ENCODE measurements at places on chromosomes 7 and 10.

- DNase-seq = no peak
These were observed 1.9 kb downstream of the DHX32 start for GRCh38 chr10:125878957-125879835.

DNA sequence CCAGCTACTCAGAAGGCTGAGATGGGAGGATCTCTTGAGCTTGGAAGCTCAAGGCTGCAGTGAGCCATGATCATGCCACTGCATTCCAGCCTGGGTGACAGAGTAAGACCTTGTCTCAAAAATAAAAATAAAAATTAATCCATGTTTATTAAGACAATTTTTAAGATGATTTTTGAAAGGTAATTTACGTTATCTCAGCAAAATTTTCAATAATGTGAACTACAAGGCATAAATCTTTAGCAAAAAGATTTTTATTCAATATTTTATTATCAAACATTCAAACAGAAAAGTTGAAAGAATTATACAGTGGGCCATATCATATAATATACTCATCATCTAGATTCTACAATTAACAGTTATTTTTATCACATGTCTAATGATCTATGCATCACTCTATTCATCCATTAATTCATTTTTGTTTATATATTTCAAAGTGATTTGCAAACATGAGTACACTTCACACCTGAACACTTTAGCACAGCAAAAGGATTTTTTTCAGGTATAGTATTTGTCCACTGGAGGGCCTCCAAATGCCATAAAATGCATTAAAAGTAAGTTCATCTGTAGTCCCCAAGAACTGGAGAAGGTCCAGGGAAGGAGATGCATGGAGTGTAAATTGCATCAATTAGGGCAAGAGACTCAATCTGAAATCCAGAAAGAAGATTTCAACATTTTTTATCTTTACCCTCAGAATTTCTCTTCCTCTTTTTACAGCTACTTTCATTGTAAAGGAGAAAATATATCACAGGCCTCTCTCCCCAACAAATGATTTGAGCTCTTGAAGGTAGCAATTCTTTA is 38.6 kb upstream of the RSBN1L start:
- DNase-seq = no peak

DNA sequence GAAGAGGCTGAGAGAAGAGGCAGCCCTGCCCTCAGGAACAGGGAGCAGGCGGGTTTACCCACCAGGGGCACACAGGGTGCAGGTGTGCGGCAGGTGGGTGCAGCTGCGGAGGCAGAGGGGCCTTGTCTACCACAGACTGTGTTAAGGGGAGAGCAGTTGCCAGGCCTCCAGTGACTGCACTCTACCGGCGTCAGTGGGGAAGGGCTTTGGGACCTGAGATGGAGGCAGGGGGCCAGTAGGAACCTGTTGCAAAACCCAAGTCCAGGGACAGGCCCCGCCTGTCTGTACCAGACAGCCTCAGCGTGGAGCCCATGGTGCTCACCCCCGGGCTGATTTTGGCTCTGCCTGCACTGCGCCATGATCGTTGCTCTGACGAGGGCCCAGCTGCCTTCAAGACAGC is 507.6 kb upstream of the FOXK1 start:
- DNase-seq = no peak

- no peak for DNase-seq
These were observed 133.3 kb upstream of the LAMB4 start for GRCh38 chr7:108263425-108263824.

GRCh38 chr10:11789306-11789705 is 33.9 kb upstream of the PROSER2 start:
- DNase-seq = no peak

- no peak for DNase-seq
These were observed 4.4 kb upstream of the LRRN3 start for GRCh38 chr7:111086532-111086931.

DNA sequence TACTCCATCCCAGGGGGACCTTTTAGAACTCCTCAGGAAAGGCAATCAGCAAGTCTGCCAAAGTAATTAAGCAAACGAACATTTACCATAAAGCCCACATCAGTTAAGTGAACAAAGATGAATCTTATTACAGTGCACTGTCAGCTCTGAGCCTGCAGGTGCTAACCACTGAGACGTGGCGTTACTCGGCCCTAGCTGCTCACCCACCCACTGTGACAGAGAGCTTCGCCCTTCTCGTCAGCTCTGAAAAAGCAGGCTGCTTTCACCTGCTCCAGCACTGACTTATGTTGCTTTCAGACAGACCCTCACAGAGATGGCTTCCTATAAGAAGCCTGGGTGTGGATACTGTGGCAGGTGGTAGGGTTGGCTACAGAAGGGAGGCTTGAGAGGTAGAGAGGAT is 57.7 kb upstream of the KCNIP2 start:
- no peak for DNase-seq

- no peak for DNase-seq
These were observed 54.3 kb upstream of the WAC start for GRCh38 chr10:28478646-28479045.

DNA sequence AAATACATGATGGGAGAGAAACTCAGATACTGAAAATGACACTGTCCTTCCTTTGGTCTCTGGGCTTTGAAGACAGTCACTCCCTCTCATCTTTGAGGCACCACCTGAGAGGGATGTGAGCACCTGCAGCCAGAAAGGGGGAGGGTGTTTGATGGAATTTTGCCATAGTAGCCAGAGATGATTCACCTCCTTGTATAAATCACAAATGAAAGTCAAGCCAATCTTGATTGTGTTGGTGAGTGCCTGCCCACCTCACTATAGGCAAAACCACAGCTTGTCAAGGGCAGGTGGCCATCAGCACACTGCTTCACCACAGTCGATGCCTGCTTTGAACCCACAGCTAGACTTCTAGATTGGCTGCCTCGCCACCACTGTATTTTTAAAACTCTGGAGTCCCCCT is 48.2 kb downstream of the PON1 start:
- DNase-seq = no peak

DNA sequence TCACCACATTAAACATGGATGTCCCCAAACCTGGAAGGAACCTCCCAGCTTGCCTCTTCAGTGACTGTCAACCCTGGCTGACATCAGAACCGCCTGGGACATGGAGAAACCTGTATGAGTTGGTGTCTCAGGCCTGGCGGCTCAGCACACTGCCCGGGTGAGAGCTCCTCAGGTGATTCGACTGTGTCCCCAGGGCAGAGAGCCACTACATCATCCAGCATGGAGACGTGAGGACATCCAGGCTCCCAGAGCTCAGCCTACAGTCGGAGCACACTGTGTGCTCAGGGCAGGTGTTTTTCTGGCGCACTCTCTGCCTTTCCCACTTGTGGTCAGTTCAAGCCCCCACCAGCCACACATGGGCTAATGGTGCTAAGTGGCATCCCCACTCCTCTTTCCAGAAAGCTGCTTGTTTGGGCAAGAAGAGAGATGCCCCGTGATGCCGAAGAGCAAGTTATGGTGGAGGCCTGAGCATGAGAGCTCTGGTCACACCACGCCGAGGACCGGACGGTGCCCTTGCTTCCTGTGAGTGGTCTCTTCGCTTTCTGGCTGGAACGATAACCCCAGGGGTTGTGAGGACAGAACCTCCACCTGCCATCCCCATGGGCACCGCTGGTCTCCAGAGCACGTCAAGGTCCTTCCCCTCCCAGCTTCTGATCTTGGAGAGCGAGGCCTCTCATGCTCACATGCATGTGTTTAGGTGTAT is 38.5 kb downstream of the AMZ1 start:
- no peak for DNase-seq

- DNase-seq = no peak
These were observed 34.1 kb downstream of the GSDME start for GRCh38 chr7:24723178-24723530.

DNA sequence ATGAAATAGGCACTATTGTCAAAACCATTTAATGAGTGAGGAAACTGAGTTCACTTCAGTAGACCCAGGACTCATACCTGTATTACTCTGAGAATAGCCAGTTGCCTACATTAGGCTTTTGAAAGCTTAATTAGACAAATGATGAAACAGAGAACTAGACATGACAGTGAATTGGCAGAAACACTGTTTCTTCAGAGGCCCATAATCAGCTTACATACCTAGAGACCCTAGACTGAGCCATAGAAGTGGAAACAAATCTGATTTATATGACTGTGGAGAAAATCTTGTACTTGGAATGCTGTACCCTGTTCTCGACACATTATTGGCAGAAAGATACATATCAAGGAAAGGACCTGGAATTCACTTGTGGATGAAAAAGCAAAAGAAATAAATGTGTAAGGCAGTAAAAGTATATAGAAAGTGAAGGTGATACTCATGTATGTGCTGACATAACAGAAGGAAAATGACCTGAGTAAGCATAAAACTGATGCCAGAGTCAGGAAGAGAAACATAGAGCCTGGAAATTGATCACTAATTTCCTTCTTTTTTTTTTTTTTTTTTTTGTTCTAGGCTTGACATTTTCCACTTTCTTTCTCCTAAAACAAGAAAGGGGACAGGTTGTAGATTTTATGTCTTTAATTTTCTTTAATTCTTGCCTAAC is 251.5 kb downstream of the BICC1 start:
- no peak for DNase-seq

DNA sequence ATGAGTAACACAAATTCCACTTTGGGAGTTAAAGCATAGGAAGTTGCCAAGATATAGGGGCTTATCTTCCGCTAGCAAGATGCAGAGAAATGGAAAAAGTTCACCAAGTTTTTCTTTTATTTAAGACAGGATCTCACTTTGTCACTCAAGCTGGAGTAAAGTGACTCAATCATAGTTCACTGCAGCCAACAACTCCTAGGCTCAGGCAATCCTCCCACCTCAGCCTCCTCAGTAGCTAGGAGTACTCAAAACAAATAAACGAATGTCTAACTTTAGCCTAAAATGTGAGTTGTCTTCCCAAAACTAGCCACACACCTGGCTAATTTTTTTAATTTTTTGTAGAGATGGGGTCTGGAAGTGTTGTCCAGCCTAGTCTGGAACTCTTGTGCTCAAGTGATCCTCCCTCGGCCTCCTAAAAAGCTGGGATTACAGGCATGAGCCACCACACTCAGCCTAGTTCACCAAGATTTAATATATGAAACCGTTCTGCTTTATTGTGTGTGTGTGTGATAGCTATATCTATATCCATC is 9.9 kb downstream of the VIM start:
- DNase-seq = no peak

DNA sequence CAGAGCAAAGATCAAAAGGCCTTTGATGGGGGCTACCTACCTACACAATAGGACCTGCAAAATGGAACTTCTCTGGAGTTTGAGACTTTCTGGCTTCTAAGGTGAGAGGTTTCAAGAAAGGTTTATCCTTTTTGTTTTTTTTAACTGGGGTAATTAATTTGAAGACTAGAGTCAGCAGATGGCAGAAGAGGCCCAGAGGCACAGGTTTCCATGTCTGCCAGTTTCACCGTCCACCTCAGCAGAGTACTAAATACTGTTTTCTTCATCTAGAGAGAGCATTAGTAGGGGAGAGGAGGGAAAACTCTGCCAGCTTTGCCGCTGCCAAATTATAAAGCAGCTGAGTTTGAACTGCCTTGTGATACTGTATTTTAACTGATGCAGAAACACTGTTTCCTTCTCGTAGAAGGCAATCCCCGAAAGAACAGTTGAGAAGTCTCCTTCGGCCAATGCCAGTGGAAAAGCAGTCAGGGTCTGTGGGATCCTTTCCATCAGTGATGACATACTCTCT is 138.7 kb downstream of the SLC25A13 start:
- no peak for DNase-seq

- peak; percentile 55 for DNase-seq
These were observed 6.3 kb downstream of the IFT22 start for GRCh38 chr7:101315336-101315735.

GRCh38 chr10:110676016-110676415 is 31.9 kb downstream of the RBM20 start:
- DNase-seq = no peak

GRCh38 chr10:20007426-20007825 is 191.2 kb downstream of the PLXDC2 start:
- DNase-seq = no peak

GRCh38 chr10:4246881-4247358 is 461.9 kb upstream of the KLF6 start:
- no peak for DNase-seq

- no peak for DNase-seq
These were observed 185.5 kb downstream of the SEMA3A start for GRCh38 chr7:84009051-84009450.

DNA sequence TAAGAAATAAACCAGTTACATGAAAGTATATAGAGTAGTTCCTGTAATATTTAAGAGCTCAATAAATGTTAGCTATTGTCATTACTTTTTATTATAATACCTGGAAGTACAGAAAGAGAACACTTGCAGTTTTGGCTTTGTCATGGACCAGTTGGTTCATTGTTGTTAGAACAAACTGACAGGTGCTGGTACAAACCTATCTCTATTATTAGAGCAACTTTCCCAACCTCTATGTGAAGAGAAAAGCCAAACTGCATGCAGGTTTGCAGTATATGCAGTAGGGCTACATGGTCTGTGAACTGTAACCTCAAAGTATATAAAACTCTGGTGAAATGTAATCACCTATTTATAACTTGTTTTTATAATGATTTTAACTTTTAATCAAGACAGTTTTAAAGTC is 20.4 kb downstream of the DNAJC9 start:
- no peak for DNase-seq

GRCh38 chr10:117509573-117509972 is 33.0 kb upstream of the EMX2 start:
- DNase-seq = no peak

DNA sequence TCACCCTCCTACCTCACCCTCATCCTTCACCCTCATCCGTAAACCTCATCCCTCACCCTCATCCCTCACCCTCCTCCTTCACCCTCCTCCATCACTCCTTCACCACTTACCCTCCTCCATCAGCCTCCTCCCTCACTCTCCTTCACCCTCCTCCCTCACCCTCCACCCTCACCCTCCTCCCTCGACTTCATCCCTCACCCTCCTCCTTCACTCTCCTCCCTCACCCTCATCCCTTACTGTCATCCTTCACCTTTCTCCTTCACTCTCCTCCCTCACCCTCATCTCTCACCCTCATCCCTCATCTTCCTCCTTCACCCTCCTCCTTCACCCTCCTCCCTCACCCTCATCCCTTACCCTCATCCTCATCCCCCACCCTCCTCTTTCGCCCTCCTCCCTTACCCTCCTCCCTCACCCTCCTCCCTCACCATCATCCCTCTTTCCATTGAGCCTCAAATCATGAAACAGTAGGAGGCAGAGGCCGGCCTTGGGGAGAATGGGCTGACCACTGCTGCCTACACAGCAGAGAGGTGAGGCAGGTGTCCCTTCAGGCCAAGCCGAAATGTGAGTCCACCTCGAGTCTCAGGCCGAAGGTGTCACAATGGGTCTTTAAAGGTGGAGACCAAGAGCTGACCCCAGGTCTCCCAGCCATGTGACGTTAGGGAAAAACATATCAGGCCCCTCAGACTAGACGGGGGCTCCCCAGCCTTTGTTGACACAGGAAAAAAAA is 53.0 kb downstream of the PDGFA start:
- DNase-seq = no peak

DNA sequence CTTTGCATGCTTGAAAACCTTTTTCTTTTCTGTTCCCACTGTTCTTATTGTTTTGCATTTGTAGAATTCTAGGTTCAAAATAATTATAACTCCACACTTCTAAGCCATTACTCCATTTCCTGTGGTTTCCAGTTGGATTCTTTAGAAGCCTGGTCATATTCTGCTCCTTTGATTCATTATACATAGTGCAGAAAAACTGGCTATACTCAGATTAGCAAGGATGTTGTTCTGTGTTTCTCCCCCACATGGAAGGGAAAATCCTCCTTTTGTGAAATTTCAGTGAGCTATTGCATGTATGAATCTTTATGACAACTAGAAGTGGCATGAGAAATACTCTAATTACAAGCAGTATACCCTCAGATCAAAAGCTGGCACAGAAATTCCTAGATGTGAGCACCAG is 79.5 kb downstream of the SLC13A1 start:
- no peak for DNase-seq

- no peak for DNase-seq
These were observed 14.0 kb upstream of the IL6 start for GRCh38 chr7:22712999-22713398.

Data from DND-41 (cell line).